ENCODE measurements at places on chromosomes 5 and 9. TPM values are rescaled to one million over a fixed set of nuclear protein-coding genes. Genes with fewer than 3 reads are reported as not detected.

CCDC107 gene
- 24.2 TPM for total RNA-seq

ECM2 gene
- total RNA-seq = 2.7 TPM

SLC1A1 gene
- 117 TPM for total RNA-seq

TUSC1 gene
- total RNA-seq = 8.4 TPM

FRMD3 gene
- 11.1 TPM for total RNA-seq

CDKN2B-AS1 gene
- 3.7 TPM for total RNA-seq

GRIA1 gene
- total RNA-seq = 0.19 TPM
